NCI-H2081 treated with DMSO at 0.1 percent for 48 hours (cell line): ENCODE measurements at places on chromosomes 3 and 15.

- no peak for DNase-seq
Observed at GRCh38 chr3:39038165-39038564, 13.6 kb downstream of the SCN11A start.

DNA sequence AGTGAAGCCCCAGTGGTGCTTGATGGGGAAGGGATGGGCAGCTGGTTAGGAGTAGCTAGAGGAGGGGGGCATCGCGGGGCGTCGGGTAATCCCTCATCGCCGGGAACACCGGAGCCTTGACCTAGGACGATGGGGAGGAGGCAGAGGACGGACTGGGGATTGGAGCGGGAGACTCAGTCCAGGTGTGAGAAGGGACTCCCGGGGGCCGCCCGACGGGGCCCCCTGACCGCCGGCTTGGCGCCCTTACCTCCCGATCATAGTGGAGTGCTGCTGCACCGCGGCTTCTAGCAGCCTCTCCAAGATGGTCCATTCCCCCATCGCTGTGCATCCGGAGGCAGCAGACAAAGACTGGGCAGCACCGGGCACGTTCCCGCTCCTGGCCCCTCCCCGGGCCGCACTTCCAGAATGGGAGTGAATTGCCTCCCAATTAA, 612 bp downstream of the GJD2 start:
- no peak for DNase-seq

DNA sequence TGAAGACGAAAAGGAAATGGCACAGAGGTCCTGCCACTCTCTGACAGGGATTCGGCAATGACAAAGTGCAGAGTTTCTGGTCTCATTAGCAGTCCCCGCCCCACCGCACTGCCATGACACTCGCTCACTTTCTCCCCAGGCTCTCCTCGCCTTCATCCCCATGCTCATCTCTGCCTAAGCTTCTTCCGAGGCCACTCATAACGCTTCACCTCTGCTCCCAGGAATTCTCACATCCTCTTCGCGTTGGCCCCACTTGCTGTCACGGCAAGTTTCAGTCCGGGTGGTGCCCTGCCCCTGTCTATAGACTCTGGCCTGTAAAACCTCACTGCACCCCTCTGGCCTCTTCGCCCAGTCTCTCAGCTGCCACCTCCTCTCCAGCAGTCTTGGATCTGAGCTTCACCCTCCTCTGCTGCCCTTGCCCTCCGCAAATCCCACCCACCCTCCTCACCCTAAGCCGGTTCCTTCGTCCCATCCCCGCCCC, 654 bp downstream of the RUBCN start:
- no peak for DNase-seq

DNA sequence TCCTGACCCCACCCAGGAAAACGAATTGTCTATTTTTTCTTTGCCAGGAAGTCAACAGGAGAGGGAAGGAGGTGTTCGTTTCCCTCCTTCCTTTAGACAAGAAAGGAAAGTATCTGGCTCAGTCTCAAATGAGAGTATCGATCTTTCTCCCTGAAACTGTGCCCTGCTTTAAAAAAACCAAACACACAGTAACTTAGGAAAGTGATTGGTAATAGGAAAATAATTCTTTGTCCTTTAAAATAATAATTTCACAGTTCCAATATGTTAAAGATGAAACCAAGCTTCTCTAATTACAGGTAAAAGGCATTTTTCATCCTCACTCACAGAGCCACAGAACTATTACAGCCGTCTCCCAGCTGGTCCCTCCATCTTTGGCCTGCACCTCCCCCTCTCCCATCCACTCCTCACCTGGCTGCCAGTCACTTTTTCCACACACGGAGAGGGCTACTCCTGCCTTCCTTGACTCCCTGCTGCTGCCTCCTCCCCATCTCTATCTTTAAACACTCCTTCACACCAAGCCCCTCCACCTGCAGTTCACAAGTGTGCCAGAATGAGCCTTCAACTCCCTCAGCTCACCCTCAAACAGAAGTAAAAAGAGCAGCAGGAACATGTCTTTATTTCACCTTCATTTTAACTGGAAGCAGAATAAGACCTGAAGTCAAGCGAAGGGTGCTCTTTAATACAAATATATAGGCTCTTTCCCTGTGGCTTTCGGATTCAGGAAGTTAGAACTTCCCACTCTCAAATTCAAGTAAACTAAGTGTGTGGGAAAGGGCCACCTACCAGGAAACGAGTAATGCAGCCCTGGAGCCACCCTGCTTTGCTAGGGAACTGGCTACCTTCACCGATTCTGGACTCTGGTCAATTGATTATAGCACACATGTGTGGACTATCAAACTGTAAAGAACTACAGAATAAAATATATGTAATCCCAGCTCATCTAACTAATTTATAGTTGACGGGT, 116.4 kb downstream of the SENP2 start:
- DNase-seq, result no peak

GRCh38 chr3:170267793-170268192, 45.6 kb downstream of the PRKCI start:
- DNase-seq, result peak; percentile 90

GRCh38 chr3:22360164-22360563, 609.2 kb upstream of the ZNF385D start:
- DNase-seq, result no peak

DNA sequence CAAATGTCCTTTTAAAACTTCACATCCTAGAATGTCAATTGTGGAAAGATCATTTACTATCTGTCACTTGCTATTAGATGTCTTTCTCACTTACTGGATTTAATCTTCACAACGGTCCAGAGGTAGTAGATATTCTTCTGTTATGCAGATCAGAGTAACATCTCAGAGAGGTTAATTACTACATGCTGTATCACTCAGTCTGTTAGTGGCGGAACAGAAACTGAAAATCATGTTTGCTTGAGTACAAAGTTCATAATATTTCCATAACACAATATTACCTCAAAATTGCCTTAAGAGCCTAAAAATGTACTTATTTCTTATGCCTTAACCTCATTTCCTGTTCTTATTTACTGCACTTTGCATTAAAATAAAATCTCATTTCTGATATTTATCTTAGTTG, 28.6 kb upstream of the GPR149 start:
- DNase-seq, result no peak

- no peak for DNase-seq
Observed at GRCh38 chr3:151248772-151249337, 29.5 kb downstream of the P2RY14 start.

DNA sequence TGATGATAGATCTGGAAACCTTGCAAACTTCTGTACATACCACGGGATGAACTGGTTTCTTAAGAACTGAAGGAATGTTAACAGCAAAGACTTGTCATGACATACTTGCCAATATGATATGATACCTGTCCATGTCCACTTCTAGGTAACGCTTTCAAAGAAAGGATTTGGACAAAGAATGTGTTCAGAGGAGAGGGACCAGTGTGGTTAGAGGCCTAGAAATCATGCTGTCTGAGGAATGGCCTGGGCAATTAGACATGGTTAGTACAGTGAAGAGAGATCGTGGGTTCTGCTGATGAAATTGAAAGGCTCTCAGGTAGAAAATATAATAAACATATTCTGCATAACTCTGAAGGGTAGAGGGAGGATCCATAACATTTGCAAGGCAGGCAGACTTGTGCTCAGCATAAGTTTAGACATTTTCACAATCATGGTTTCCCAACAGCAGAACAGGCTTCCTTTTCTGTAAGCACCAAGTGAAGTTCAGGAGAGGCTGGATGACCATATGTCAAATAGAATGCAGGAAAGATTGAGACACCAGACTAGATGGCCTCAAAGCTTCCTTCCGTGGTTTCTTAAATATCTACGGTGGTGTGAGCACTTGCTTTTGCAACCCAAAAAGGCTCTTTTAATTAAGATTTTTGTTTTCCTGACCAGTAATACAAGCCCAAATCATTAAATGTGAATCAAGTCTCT, 39.9 kb downstream of the TGFBR2 start:
- DNase-seq, result no peak

GRCh38 chr15:77654975-77655374, 22.3 kb upstream of the LINGO1 start:
- no peak for DNase-seq

DNA sequence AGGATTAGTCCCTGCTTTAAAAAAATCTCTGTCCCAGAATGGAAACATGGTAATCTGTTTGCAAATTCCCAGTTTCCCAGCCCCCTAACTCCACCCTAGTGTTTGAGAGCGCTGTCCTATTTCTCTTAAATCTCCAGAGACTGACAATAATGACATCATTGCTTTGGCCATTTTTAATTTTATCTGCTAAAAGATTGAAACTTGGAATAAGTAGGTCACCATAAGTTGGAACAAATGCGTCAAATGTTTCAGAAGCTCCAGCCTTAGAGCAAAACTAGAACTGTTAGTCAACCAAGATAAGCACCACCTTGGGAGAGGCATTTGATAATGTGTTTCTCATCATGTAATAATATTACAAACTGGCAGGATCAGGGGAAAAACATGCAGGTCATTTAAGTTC, 25.7 kb upstream of the MB21D2 start:
- DNase-seq, result no peak

- DNase-seq, result no peak
Observed at GRCh38 chr3:66385066-66385465, 115.8 kb downstream of the LRIG1 start.

DNA sequence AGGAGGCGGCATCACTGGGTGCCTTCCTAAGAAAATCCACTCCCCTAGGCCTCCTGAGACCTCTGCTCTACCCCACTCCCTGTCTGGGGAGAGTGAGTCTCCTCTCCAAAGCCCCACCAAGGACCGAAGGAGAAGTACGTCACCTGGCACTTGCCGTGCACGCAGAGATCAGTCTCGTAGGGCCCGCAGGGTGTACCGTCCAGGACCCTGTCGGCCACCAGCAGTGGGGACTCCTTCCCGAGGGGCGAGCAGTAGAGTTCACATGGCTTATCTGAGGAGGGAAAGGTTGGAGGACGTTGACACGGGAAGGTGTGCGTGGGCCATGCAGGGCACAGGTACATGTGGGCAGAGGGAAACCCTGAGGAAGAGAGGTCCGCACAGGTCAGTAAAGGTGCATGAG, 232.9 kb downstream of the ADAMTS17 start:
- no peak for DNase-seq

- DNase-seq, result no peak
Observed at GRCh38 chr3:61589856-61590255, 28.5 kb downstream of the PTPRG start.

GRCh38 chr3:146589899-146590508, 15.1 kb downstream of the PLSCR5 start:
- DNase-seq, result peak; percentile 50

- DNase-seq, result no peak
Observed at GRCh38 chr15:20280933-20281463, 260.6 kb downstream of the GOLGA6L6 start.
